ENCODE measurements at places on chromosomes 2 and 18. TPM values are rescaled to one million over a fixed set of nuclear protein-coding genes. Genes with fewer than 3 reads are reported as not detected.

GBX2 gene
- not detected for total RNA-seq

TMBIM1 gene
- total RNA-seq = 78.6 TPM

CCBE1 gene
- 93.9 TPM for total RNA-seq

BCL11A gene
- total RNA-seq = 1.7 TPM

GRCh38 chr2:241373446-241373845 lies 17.4 kb downstream of the FARP2 start:
- H3K36me3 ChIP-seq = peaks cover 11% of the 10 kb centered on the region
- no peak for DNase-seq
- no peak overlapping the region for H3K4me3 ChIP-seq

DNA sequence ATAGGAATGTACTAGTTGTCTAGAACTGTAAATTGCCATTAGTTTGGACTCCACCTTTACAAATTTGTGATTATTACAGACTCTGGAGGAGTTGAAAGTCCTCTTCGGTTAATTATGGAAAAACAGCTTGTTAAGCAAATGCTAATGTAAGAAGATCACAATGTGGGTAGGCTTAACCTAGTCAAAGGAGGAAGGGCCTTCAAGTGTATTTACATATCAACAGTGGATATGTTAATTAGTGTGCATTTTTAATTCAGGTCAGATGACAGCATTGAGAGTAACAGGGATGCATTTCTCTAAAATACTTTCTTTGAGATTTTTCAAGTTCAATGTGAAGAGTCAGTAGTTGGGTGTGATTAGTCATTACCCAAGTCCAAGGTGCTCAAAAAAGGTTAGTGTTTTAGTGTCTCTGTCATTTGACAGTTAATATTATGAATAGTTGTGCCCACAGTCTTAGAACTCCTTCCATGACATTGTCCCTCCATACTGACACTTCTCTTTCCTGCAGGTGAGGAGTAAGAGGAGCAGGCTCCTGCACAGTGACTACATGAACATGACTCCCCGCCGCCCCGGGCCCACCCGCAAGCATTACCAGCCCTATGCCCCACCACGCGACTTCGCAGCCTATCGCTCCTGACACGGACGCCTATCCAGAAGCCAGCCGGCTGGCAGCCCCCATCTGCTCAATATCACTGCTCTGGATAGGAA lies 28.0 kb downstream of the CD28 start:
- DNase-seq = no peak
- H3K36me3 ChIP-seq = no peaks in the 10 kb centered on the region
- no peak overlapping the region for H3K27ac ChIP-seq

DNA sequence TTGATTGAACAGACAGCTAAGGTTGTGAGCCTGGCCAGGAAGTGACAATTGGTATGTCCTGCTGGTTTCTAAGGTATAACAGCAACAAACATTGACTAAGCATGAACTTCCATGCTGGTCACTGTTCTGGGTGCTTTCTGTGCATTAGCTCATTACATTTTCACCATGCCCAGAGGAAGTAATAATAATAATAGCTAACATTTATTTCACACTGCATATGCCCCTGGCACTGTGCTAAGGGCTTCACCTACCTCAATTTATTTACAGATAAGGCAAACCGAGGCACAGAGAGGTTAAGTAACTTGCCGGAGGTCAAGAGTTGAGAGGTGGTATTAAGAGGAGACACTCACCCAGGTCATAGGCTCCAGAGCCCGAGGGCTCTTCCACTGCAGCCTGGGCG lies 113.6 kb downstream of the PDCL3 start:
- H3K27ac ChIP-seq = no peak overlapping the region
- no peaks in the 10 kb centered on the region for H3K36me3 ChIP-seq
- no peaks in the 10 kb centered on the region for H3K4me1 ChIP-seq
- no peak overlapping the region for H3K4me3 ChIP-seq

- no peaks in the 10 kb centered on the region for H3K27me3 ChIP-seq
- H3K4me3 ChIP-seq = no peak overlapping the region
- H3K27ac ChIP-seq = no peak overlapping the region
- H3K36me3 ChIP-seq = peaks cover 4% of the 10 kb centered on the region
Observed at GRCh38 chr2:219298759-219299371, 10.3 kb downstream of the PTPRN start.

DNA sequence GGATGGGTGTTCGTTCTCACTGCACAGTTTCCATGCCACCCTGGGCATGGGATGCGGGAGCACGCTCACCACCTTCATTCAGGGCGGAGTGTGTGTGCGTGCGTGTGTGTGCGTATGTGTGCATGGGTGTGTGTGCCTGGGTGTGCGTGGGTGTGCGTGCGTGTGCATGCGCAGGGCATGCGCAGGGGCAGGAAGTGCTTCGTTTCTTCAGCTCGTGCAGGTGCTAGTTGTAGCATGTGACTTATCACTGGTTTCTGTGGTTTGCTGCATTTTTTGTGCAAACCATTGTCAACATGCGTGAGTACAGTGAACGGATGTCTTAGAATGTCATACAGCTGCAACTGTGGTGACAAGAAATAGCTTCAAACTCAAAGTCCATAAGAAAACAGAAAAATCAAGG lies 179.5 kb downstream of the PTGR3 start:
- H3K4me3 ChIP-seq = no peak overlapping the region
- H3K4me1 ChIP-seq = peaks cover 3% of the 10 kb centered on the region
- no peaks in the 10 kb centered on the region for H3K36me3 ChIP-seq
- no peak overlapping the region for H3K27ac ChIP-seq
- DNase-seq = no peak

- H3K27me3 ChIP-seq = no peaks in the 10 kb centered on the region
- no peaks in the 10 kb centered on the region for H3K36me3 ChIP-seq
- H3K27ac ChIP-seq = no peak overlapping the region
- no peak overlapping the region for H3K4me3 ChIP-seq
- H3K4me1 ChIP-seq = no peaks in the 10 kb centered on the region
Observed at GRCh38 chr2:38155-38554, 8.2 kb downstream of the FAM110C start.

GRCh38 chr2:45083175-45083574 lies 73.9 kb upstream of the SIX2 start:
- no peak for DNase-seq
- no peak overlapping the region for H3K4me3 ChIP-seq
- H3K4me1 ChIP-seq = no peaks in the 10 kb centered on the region

- DNase-seq = no peak
- no peak overlapping the region for H3K4me3 ChIP-seq
- peak overlapping the region; percentile 10 for H3K27ac ChIP-seq
- H3K4me1 ChIP-seq = peaks cover 5% of the 10 kb centered on the region
Observed at GRCh38 chr2:237885931-237886684, 26.7 kb downstream of the RAMP1 start.

- no peaks in the 10 kb centered on the region for H3K36me3 ChIP-seq
- no peaks in the 10 kb centered on the region for H3K4me1 ChIP-seq
- no peak overlapping the region for H3K4me3 ChIP-seq
- no peaks in the 10 kb centered on the region for H3K27me3 ChIP-seq
- no peak overlapping the region for H3K27ac ChIP-seq
Observed at GRCh38 chr18:44719519-44720060, 38.9 kb downstream of the SETBP1 start.

DNA sequence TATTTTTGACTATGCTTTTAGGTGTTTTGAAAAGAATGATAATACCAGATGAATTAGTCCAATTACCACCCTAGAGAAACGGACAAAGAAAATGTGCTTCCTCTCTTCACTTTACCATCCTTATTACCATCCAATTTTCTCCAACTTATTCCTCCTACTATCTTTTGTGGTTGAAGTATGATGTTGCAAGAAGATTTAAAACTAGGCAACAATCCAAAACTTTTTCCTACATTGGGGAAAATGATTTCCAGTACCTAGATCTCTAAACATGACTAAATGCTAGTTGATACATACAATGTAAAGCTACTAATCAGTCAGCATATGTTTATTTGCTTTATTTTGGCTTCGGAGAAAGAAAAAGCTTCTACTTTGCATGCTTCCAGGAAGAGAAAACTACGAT lies 355.0 kb upstream of the LYPD1 start:
- no peaks in the 10 kb centered on the region for H3K4me1 ChIP-seq
- no peaks in the 10 kb centered on the region for H3K36me3 ChIP-seq
- H3K4me3 ChIP-seq = no peak overlapping the region

- H3K27ac ChIP-seq = no peak overlapping the region
- peak; percentile 36 for DNase-seq
- H3K36me3 ChIP-seq = no peaks in the 10 kb centered on the region
- no peak overlapping the region for H3K4me3 ChIP-seq
Observed at GRCh38 chr18:55768255-55768654, 180.3 kb upstream of the TCF4 start.

- no peak overlapping the region for H3K27ac ChIP-seq
- no peak overlapping the region for H3K4me3 ChIP-seq
- DNase-seq = peak; percentile 78
- H3K36me3 ChIP-seq = 0 out of 2 replicates have a peak, but pooled peaks cover 1% of the 10 kb centered on the region
- peaks cover 7% of the 10 kb centered on the region for H3K4me1 ChIP-seq
Observed at GRCh38 chr2:189685540-189686229, 11.2 kb downstream of the ANKAR start.

DNA sequence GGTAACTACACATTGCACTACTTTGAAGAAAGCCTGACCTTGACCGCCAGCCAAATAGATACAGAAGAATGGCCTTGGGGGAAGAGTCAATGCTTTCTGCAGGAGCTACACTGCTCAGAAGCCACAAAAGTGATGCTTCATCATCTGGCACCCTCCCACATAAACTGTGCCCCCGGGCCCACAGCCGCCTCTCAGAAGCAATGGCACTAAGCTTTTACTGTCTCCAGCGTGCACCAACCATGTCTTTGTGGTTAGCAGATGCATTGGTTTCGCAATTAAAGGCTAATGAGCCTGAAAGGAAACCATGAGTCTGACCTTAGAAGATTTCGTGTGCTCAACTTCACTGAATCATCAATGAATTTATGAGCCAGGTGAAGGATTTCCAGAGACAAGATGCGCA lies 209.4 kb upstream of the TRIB2 start:
- peak; percentile 80 for DNase-seq
- peaks cover 6% of the 10 kb centered on the region for H3K4me1 ChIP-seq
- no peaks in the 10 kb centered on the region for H3K27me3 ChIP-seq
- H3K36me3 ChIP-seq = no peaks in the 10 kb centered on the region

GRCh38 chr2:46563186-46563585 lies 83.8 kb downstream of the TMEM247 start:
- no peak overlapping the region for H3K4me3 ChIP-seq
- H3K4me1 ChIP-seq = peaks cover 9% of the 10 kb centered on the region
- peaks cover 22% of the 10 kb centered on the region for H3K36me3 ChIP-seq

DNA sequence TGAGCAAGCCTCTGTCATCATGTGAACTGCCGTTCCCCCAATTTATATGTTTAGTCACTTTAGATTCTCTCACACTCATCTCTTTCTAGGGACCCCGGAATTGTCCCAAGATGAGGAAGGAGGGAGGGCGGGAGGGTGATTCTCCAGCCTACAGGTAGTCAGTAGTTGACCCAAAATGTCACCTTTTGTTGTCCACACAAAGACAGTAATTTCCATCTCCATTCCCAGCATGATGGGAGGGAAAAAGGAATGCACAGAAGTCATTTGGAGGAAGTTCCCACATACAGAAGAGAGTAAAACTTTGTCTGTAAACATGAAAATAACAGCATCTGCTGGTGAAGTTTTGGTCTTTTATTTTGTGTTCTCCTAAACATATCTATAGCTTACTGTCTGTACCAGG lies 222.9 kb downstream of the KLHL29 start:
- H3K27me3 ChIP-seq = no peaks in the 10 kb centered on the region
- no peak overlapping the region for H3K27ac ChIP-seq
- DNase-seq = no peak
- no peak overlapping the region for H3K4me3 ChIP-seq

- peaks cover 12% of the 10 kb centered on the region for H3K36me3 ChIP-seq
- no peak overlapping the region for H3K27ac ChIP-seq
- H3K4me1 ChIP-seq = no peaks in the 10 kb centered on the region
- no peak overlapping the region for H3K4me3 ChIP-seq
- no peaks in the 10 kb centered on the region for H3K27me3 ChIP-seq
- no peak for DNase-seq
Observed at GRCh38 chr2:173240083-173240482, 114.6 kb upstream of the CDCA7 start.

- DNase-seq = no peak
- no peaks in the 10 kb centered on the region for H3K27me3 ChIP-seq
- no peaks in the 10 kb centered on the region for H3K36me3 ChIP-seq
- H3K27ac ChIP-seq = no peak overlapping the region
Observed at GRCh38 chr2:8049176-8049575, 632.7 kb upstream of the ID2 start.

DNA sequence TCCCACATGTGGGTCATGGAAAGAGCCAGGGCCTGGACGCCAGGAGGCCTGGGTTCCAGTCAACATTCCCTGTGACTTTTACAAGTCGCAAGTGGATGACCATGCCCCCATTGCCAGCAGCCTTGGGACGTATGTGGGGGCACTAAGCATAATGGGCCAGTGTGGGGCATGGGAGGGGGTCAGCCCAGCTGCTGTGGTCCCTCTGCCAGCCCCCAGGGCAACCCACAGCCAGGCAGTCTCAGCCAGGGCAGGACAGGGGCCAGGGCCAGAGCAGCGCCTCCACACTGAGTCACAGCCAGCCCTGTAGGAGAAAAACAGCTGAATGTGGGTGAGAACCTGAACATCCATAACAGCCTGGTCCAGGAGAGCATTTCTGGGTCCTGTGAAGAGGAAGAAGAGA lies 173.2 kb downstream of the GFPT1 start:
- H3K4me1 ChIP-seq = peaks cover 23% of the 10 kb centered on the region
- peak overlapping the region; percentile 11 for H3K27ac ChIP-seq
- peaks cover 49% of the 10 kb centered on the region for H3K36me3 ChIP-seq
- no peak for DNase-seq
- H3K4me3 ChIP-seq = no peak overlapping the region
